DND-41 (cell line): ENCODE measurements at places on chromosomes 3 and 15.
A peak's percentile ranks its signal among the peaks of the same experiment; 100 is the strongest.

DNA sequence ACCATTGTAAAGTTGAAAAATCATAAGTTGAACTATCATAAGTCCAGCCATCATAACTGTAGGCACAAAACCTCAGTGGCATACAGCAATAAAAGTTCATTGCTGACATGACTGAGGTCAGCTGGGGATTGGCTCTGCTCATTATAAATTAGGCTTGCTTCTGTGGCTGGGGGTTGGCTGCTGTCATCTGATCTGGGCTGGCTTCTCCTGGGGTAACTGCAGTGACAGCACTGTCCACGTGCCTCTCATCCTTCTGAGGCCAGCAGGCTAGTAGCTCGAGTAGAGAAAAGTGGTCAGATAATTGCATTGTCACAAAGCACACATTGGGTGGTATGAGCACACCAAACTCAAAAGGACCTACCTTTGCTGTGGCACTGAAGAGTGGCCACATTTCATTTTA is 31.3 kb downstream of the CMTM7 start:
- no peak for DNase-seq

- DNase-seq, result no peak
These were observed 174.6 kb upstream of the KBTBD8 start for GRCh38 chr3:66823532-66823931.

DNA sequence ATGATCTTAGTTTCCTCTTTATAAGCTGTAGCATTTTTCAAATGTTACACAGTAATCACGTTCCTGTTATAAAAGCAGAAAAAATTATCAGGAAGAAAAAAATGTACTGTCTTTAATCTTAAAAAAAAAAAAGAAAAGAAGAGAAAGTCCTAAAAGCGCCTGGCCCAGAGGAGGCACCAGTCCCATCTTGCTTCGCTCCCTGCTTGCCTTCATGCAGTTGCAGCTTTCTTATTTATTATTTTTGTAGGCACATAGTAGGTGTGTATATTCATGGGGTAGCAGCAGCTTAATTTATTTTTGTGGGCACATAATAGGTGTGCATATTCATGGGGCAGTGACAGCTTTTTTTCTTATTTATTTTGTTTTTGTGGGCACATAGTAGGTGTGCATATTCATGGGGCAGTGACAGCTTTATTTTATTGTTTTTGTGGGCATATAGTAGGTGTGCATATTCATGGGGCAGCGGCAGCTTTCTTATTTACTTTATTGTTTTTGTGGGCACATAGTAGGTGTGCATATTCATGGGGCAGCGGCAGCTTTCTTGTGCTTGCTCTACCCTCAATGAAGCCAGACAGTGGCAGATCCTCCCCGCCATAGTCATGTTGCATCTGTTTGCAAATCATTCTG is 5.5 kb upstream of the EHD4 start:
- DNase-seq, result no peak

- DNase-seq, result no peak
These were observed 28.8 kb downstream of the ACAA1 start for GRCh38 chr3:38107911-38108648.

DNA sequence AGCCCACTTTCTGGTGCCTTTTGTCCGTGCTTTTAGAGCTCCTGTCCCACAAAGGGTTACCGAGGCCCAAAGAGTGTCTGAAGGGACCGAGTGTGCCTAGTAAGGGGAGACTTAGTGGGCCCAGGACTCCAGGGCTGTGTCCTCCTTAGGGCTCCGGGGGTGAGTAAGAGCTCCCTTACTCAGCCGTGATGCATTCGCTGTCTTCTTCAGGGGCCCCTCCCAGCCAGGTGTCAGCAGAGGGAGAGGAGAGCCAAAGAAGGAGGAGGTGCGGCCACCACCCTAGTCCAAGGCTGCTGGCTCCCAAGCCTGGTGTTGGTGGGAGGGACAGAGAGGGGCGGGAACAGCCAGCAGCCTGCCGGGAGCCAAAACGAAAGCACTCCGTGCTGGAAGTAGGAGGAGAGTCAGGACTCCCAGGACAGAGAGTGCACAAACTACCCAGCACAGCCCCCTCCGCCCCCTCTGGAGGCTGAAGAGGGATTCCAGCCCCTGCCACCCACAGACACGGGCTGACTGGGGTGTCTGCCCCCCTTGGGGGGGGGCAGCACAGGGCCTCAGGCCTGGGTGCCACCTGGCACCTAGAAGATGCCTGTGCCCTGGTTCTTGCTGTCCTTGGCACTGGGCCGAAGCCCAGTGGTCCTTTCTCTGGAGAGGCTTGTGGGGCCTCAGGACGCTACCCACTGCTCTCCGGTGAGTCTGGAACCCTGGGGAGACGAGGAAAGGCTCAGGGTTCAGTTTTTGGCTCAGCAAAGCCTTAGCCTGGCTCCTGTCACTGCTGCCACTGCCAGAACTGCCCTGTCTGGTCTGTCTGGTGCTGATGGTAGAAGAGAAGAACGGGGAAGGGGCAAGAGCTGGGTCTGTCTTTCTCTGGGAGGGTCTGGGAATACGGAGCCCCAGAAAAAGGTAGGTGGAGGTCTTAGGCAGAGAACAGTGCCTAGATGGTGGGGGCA is at the start of gene IL17RC:
Gene IL17RC, plus strand, starts transcription at position 365 of the 947 bp plus-strand sequence. Its CDS starts 218 bp downstream, at position 583.
- peak; percentile 63 for DNase-seq

- no peak for DNase-seq
These were observed 11.2 kb upstream of the CAMK1 start for GRCh38 chr3:9780910-9781309.

DNA sequence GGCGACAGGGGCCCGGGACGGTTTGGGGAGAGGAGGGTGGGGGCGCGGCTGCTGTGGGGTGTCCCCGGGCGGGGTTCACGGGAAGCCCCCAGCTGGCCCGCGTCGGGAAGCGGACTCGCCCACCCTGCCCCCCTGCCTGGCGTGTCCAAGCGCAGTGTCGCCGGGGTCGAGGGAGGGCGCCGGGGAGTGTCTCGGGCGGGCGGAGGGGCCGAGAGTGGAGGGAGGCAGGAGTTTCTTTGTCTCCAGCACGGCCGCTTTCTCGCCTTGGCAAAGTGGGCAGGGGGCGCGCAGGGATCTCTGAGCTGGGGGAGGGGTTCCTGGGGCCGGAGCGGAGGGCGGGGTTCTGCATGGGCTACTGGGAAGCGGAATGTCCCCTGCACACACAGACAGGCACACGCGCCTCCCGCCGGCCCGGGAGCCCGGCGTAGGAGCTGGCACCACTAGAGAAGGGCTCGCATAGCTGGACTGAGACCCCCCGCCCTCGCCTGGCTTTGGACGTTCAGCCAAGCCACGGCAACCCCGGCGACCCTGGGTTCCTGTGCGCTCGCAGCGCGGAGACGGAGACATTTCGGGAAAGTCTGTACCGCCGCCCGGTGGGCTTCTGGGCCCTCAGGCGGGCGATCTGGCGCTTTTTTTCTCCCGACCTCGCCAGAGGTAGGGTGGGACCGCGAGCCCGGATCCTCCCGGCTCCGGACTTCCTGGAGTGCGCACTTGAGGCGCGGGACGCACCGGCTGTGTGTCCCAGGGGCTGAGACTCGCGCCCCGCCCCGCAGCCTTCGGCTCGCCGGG is 822 bp downstream of the ST8SIA2 start:
- DNase-seq, result no peak

DNA sequence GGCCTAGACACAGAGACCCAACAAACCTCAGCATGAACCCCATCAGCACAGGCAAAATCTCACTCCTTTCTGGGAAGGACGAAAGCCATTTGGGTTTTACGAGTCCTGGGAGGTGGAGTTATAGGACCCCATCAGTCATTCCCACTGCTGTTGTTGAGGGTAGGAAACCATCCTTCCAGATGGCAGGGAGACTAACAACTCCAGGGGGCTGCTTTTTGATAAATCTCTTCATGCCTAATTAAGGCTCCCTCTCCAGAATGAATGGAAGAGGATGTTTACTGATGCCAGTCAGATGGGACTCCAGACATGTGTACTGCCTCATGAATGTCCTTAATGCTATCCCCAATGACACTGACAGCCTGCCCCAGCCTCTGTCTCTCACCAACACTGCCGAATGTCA is 75.3 kb downstream of the ST8SIA2 start:
- no peak for DNase-seq

DNA sequence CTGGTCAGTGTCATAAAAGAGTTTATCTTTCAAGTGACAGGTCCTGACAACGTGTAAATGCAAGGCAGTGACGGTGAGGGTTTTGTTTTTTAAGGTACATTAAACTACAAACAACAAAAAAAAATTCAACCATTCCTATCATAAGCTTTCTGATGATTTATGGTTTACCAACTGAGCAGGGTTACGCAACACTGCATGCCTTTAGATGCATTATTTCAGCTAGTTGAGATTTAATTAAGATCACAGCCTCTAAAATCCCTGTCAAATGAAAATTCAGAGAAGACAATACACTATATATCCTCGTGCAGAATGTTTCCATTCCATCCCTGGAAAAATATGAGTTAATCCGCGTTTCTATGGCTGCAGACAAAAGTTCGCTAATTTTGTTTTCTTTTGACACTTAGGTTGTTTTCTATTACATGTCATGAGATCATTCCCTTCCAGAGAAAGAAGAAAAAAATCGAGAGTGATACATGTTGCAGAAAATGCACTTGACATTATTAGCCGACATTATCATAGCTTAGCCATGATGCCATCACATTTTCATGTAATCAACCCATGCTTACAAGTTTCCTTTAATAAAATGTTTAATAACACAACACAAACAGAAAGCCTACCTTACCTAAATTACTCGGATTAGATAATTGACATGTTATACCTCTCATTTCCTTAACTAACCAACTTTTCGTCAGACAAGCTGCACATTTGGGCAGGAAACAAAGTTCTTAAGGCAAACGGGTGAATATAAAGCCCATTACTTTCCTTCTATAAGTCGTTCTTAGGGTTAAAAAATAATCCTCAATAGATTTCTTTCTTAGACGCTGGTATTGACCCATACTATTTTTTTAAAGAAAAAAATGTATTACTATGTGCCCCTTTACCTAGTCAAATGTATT is 521.2 kb downstream of the FOXP1 start:
- DNase-seq, result no peak

- no peak for DNase-seq
These were observed 99.9 kb downstream of the TLE3 start for GRCh38 chr15:69997813-69998212.

GRCh38 chr15:74461847-74462511 is 1.0 kb upstream of the UBL7 start:
- no peak for DNase-seq

- DNase-seq, result no peak
These were observed 1.4 kb upstream of the RARRES1 start for GRCh38 chr3:158733656-158734055.

GRCh38 chr3:164514576-164514975 is 563.7 kb downstream of the SI start:
- DNase-seq, result no peak

GRCh38 chr15:58537033-58537432 is 105.2 kb downstream of the LIPC start:
- no peak for DNase-seq
